ENCODE measurements at places on chromosomes 4 and X.

DNA sequence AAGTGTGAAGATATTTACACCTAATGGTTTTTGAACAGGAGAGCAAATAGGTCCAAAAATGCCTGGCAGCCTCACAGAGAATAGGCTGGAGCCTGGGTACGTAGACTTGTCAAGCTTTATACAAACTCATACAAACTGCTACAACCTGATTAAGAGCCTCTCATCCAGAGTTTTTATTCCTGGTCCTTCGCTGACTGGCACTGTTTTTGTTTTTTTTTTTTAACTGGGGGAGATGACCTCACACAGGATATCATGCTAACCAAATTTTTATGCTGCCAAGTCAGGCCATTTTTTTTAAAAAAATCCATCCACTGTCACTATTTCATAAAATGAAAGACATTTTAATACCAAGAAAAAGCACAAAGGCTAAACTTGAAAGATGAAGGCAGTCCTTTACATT, 1.9 kb downstream of the FAM114A1 start:
- no peak for DNase-seq

GRCh38 chr4:185811509-185812364, at the start of gene SORBS2:
SORBS2 (minus strand) TSS chr4:185812194; CDS start chr4:185690571, 121,623 bp downstream.
- no peak for DNase-seq

DNA sequence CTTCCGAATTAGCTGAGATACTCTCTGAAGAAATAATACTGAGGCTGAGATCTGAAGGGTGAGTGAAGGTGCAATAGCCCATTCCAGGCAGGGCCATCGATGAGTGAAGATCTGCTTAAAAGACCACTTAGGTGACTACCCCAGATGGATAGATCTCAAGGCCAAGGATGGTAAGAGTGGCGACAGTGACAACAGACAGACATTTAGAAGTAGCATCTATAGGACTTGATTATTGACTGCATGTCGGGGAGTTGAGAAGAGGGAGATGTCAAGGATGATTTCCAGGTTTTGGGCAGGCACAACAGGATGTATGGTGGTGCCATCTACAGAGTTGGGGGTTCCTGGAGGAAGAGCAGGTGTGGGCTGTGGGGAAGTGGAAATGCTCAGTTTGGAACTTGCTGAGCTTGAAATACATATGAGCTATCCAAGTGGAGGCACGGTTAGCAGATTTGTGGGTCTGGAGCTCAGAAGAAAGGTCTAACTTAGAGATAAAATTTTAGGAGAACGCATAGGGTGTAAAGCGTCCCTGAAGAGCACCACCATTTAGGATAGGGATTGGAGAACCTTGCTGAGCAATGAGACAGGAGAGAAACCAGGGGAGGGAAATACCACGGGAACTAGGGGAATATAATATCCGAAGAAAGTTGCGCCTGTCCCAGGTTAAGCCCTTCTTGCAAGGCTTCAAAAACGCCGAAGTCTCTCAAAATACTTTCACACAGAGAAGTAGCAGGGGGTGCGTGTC, 688 bp downstream of the UFSP2 start:
- no peak for DNase-seq

DNA sequence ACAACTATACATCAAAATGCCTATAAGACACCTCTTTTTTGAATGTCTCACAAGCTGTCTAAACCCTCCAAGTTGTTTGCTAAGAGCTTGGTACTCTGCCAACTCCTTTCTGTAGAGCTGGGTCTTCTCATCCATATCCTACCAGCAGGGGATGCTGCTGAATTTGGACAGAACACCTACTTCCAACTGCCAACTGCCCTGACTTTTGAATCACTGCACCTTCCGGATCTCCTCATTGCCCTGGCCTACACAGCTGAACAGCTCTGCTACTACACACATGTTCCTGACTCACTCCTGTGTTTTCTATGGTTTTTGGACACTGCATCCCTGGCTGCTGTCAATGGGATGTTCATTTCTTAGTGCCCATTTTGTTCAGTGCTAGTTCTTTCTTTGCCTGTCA, 18.7 kb downstream of the FAM184B start:
- DNase-seq: no peak

- DNase-seq: no peak
Observed at GRCh38 chrX:84363051-84363450, 139.2 kb downstream of the HDX start.

DNA sequence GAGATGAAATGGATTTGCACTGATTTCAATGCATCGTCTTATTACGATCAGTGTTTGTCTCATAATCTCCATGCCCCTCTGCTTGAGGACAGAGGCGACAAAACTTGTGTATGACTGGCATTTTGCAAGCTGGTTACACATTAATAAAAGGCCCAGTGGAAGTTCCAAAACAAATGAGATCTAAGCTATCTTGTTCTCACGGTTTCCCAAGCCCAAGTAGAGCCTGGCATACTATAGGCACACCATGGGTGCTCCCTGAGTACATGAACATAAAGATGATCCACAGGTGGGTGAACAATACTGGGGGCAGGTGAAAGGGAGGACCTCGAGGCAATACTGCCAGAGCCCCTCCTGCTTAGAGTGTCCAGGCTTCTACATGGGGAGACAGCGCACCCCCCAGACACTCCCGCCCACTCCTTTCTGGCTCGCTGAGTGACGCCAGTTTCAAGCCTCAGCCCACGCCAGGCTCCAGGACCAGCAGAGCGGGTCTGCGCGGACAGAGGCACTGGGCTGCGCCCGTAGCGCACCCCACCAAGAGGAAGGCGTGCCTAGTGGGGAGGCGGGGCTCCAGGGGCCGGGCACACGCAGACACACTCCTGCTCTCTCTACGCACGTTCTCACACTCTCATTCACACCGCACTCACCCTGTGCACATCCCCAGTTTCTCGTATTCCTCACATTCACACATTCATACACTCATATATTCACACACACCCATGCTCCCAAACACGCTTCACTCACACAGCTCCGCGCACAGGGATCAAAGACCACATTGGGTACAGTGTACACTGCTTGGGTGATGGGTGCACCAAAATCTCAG, 8.9 kb upstream of the GSX2 start:
- no peak for DNase-seq

DNA sequence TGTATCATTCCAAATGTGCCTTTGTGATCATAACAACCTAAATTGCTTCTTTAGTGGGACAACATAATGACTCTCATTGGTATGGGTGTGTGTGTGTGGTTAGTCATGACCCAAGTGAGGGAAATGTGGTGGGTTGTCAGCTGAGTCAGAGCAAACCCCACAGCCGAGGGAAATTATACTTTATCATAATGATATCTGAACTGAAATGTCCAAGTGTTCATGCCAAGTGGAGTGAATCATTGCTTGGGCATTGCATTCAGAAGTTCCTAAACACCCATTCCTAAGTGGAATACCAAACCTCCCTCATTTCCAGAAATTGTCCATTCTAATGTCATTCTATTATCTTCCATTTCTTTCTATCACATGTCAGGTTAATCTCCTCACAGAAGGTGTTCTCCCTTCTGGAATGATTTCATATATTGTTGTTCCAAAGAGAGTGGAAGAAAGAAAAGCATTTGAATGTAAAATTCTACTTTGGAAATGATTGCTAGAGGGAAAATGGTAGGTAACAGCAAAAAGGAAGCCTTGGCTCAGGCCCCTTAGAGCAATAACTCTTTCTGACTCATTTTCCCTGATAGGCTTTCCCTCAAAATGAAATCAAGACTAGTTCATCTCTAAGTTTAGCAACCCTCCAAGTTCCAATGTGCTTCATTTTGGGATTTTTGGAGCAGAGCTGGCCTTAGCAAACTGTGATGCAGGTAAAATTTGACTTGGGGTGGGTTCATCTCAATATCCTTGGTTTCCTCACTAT, 230.7 kb upstream of the KCNIP4 start:
- DNase-seq: no peak

DNA sequence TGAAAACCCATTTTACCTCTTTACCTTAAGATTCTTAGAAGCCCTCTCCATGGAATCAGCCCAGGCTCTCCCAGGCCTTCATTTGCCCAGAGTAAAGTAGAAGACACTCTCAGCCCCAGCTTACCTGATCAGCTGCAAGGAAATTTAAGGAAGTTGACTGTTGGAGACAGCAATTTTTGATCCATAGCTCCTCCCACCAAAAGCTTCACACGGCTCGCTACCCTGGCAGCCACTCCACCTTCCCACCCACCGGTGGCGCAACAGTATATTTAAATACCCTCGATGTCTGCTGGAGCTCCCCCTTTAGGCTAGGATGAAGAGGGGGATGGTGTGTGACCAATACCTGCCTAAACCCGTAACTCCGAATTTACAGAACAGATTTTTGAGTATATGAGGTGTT, 75.4 kb downstream of the MBNL3 start:
- DNase-seq: no peak

DNA sequence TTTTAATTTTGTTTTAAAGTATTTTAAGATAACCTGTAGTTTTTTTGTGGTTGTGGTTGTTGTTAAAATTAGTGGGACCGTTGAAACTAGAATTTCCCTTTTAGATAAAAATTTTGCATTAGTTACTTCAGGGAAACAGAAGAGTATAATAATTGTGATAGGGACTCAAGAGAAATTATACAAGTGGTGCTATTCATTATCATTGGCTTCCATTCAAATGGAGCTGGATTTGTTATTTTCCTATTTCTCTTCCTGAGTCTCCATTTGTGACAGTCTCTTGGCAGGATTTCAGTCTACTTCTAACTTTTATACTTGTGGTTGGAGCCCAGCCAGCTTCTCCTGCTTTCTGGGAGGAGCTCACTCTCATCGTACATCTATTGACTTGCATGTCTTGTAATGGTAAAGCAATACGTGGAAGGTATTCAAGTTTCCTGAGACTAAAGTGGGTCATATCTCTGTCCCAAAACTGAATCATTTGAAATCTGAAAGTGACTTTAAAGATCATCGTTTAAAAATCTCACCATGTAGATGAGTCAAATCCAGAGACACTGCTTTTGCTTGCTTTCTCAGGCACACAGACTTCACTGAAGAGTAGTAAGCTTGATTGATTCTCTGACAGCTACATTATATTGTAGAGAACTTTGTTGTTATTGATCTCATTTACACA, 155.8 kb downstream of the RPA4 start:
- DNase-seq: peak; percentile 12

DNA sequence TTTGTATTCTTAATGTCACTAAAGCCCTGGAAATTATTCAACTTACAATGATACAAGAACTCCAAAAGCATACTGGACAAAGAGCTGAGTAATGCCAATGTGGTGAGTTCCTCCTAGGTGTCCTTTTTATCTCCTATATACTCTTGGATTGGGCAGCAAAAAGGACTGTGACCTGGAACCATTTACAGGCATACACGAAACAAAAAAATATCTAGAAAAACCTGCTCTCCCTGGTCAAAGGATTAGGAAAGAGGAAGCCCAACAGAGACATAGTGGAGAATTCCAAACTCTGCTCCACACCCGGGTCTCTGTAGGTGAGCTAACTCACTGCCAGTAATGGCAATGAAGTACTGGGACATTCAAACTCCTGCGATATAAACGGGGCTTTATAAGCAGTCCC, 25.3 kb downstream of the SULT1B1 start:
- DNase-seq: no peak

DNA sequence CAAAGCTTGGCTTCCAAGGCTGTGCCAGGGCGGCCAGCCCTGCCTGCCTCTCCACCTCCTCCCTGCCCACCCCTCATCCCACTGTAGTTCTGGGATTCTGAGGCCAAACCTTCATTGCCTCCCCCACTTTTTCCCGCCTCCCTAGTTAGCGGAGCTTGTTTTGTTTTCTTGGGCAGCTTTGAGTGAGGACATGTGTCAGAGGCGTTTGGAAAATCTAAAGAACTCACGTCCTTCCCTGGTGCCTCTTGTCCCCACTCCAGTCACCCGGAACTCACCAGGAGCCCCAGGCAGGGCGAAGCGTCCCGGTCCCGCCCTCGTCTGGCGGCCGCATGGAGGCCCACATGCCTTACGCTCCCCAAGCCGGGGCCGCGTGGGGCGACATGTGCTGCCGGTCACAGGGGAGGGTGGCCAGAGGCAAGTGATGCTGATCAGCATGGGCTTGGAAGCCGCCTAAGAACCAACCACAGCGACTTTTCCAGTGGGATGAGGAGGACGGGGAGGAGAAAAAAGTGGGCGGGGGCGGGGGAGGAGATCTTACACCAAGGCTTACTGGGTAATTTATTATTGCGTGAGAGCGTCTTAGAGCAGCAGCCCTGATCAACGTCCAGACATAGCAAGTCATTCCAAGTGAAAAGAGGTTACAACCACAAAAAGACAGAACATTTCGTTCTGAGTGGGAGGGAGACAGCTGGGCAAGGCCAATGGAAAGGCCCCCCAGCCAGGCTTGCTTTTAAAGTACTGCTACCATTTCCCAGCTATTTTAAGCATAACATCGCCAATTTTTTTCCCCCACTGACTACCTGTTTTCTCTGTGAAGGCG, 48.5 kb downstream of the PRPS1 start:
- peak; percentile 83 for DNase-seq

- DNase-seq: peak; percentile 70
Observed at GRCh38 chr4:1351854-1352566, 5.0 kb downstream of the UVSSA start.

- no peak for DNase-seq
Observed at GRCh38 chr4:151218343-151218742, 58.6 kb upstream of the PRSS48 start.

DNA sequence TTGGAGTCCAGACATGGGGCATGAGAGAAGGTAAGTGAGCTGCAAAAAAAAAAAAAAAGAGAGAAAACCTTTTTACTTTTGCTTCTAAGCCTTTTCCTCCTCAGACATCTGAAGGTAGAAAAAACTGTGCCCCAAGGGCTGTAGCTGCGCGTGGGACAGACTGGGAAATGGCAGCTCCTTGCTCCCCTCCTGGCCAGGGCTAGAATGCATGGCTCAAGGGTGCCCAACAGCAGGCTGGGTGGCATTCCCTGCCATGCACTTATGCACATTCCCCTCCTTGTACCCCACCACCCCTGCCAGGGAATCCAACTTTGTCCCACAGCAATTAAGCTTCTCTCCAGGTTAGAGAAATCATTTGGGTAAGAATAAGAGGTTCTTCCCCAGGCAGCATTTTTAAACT, 421.2 kb downstream of the TRAM1L1 start:
- no peak for DNase-seq

GRCh38 chrX:151458824-151459223, 61.8 kb downstream of the VMA21 start:
- DNase-seq: no peak

DNA sequence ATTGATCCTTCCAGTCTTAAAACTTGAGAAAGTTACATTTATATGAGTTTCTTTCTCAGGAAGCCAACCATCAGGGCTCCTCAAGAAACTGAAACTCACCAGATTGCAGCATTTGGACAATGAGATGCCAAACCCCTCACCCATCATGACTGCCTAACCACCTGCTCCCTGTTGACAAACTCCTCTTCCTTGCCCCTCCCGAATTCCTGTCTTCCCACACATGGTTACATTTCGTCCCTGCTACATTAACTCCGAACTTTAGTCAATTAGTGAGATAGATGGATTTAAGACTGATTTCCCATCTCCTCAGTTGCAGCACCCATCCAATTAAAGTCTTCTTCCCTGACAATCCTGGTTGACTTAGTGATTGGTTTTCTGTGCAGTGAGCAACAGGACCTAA, 118.7 kb downstream of the ZNF330 start:
- DNase-seq: no peak
